NCI-H1105 treated with DMSO at 0.1 percent for 48 hours (cell line): ENCODE measurements at places on chromosomes 2 and 18.

- no peak for DNase-seq
Observed at GRCh38 chr2:63871864-63872263, 30.2 kb downstream of the UGP2 start.

GRCh38 chr2:211868996-211869533 is 669.5 kb downstream of the ERBB4 start:
- DNase-seq = no peak

DNA sequence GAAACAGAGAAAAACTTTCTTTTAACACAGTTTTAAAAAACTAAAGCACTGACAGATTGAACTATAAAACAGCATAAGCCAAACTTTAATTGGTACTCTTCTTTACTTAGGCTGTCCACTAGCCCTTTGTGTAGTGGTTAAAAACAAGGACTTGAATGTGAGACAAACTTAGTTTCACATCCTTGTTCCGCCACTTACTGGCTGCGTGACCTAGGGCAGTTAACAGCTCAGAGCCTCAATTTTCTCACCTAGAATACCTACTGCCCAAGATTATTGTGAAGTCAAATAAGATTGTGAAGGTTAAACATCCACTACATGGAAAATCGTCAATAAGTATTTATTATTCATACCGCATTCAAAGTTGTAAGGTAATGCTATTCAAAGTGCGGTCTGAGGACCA is 2.0 kb downstream of the WDR35 start:
- DNase-seq = no peak

- DNase-seq = no peak
Observed at GRCh38 chr2:176575237-176575744, 306.0 kb downstream of the MTX2 start.

DNA sequence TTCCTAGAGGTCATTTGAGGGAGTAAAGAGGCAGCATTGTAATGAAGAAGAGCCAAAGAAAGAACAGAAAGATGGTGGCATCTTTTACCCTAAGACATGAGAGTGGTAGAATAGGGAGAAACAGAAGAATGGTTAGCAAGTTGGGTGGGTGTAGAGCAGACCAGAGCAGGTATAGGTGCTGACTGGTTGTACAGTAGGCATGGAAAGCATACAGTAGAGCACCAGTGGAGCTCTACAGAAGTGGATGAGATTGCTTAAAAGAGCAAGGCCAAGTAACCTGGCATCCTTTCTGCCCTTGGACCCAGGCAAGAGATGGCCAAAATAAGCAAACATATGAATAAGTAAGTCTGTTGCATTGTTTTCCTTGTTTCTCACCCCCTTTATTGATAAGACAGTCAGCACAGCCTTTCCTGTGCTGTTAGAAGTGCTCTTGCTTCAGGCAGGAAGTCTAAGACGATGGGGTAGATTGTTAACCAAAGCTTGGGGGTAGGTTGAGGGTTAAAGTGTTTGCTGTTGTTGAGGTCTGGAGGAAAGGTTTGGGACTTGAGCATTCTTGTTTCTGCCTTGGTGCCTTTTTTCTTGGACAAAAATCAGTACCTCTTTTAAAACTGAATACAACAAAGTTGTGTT is 76.9 kb downstream of the DIS3L2 start:
- DNase-seq = no peak

DNA sequence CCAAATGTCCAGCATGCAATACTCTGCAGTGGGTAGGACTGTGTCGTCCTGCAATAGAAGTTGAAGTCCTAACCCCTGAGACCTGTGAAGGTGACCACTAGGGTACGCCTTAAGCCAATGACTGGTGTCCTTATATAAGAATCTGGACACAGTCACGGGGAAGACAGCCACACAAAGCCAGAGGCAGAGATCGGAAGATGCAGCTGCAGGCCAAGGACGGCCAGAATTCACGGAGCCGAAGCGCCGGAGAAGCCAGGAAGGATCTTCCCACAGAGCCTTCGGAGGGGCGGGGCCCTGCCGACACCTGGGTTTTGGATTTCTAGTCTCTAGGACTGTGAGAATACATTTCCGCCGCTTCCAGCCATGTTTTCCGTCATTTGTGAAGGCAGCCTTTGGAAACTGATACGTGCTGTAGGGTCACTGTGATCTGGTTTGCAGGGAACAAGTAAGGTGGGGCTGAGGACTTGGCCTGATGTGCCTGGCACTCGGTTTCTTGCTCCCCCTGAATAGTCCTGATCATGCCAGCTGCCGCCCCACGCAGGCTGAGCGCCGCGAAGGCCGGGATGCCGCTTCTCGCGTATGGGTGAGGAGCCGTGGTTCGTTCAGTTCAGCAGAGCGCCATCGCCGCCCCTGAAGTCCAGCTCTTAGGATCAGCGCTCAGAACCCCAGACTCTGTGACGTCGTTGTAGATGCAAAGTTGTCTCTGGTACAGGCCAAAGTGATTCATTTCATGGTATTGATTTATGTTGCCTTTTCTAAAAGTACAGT is 38.7 kb downstream of the PTGR3 start:
- DNase-seq = no peak

DNA sequence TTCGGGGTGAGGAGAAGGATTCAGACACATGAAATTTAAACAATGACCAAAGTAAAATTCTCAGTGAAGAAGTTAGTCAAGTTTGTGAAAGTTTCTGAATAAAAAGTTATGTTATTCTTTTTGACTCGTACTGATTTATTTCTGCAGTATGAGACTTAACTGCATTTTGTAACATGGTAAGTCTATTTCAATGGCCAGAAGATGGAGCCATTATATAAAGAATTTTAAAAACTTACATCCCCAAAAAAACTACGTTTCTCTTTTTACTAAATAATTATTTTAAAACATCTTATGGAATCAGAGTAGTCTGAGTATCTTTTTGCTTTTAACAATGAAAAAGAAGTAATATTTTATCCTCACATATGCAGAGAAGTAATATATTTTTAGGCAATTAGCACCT is 51.4 kb upstream of the SCN1A start:
- no peak for DNase-seq

GRCh38 chr2:190655113-190655512 is 6.2 kb downstream of the NAB1 start:
- peak; percentile 76 for DNase-seq

DNA sequence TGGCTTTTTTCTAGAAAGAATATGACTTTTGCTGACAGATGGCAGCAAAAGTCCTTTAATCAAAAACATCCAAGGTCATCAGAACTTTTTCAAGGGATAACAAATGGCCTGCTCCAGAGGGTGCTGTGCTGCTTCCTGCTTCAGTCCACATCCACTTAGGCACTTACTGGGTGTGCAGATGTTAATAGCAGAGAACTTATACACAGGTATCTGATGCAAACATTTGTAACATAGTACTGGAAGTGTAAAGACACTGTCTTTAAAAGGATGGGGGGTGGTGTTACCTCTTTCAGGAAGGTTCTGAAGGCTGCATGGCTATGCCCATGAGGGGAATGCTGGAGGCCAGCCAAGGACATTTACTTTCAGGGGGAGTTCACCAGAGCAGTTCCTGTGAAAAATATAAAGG is 5.5 kb downstream of the HOXD8 start:
- DNase-seq = no peak

GRCh38 chr2:7930800-7931635 is 750.8 kb upstream of the ID2 start:
- DNase-seq = no peak

GRCh38 chr2:10326151-10326616 is 23.5 kb downstream of the HPCAL1 start:
- DNase-seq = no peak

DNA sequence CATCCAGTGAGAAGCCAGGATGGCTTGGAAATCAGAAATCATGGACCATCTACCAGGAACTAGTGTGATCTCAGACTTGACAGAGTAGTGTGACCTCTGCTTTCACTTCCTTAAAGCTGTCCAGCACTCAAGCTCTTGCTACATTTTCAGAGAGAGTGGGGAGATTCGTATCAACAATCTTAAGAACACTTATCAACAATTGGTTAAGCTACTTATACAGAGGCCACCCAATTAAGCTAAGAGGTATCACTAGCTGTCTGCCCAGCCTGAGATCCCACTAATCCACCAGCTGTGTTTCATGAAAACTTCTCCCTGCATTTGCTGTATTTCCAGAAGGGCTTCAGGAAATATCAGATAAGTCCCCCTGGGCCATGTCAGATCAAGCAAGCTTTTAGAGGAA is 4.2 kb downstream of the RPRM start:
- DNase-seq = no peak

DNA sequence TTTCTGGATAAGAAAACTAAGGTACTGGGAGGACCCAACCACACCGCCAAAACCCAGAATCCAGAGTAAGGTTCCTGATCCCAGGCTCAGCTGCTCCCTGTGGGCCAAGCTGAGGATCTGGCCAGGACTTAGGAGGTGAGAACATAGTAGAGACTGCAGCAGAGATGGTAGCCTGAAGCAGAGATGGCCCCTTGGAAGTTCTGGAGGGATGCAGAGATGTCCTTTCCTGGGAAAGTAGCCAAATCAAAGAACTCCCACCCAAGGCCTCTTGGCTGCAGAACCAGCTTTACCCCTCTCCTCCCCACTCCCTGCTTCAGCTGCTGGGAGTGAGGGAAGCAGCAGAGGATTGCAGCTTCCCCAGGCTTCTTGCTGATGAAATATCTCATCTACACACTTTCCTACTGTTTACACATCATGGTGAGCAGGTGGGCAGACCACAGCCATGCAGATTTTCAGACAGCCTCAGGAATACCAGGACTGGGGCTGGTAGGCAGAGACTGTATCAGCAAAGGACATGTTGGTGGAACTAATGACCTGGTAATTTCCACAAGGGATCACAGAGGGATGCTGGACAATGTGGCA is 32.7 kb downstream of the TMEM17 start:
- no peak for DNase-seq

GRCh38 chr18:68342039-68342659 is 372.8 kb downstream of the TMX3 start:
- no peak for DNase-seq

DNA sequence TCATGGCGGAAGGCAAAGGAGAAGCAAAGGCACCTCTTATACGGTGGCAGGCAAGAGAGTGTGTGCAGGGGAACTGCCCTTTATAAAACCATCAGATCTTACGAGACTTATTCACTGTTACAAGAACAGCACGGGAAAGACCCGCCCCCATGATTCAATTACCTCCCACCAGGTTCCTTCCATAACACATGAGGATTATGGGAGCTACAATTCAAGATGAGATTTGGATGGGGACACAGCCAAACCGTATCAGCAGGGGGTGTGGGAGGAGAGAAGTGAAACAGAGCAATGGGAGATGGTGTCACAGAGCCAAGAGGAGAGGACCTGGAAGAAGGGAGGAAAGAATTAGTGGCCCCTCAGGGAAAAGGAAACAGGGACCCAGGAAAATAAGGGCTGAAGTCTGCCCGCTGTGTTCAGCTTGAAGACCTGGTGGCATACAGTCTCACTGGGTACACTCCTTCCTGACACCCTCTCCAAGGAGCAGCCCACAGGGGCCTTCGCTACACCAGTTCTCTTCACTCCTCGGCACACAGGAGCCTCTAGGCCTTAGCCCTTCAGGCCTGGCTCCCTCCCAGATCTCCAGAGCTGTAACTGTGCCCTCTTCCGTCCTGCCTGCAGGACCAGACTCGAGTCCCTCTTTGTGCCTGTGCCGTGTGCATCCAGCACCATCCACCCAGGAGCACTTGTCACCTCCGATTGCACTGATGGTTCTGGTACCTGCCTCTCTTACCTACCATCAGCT is 262.1 kb downstream of the EIPR1 start:
- DNase-seq = no peak

DNA sequence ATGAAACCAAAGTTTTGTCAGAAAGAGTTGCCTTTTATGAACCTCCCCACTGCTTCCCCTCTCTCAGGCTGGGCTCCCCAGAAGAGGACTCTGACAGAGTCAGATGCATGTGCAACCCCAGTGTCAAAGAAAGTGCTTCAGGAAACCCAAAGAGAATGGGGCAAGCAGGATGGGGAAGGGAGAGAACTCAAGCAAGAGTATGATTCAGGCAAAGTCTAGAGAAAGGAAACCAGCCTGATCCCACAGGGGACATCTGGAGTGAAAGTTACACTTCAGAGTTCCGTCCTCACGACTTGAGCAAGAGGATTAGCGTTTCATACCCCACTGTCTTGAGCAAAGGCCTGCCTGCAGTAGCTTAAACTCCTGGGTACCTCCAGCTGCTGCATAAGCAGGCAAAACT is 51.8 kb upstream of the EPC2 start:
- DNase-seq = no peak

DNA sequence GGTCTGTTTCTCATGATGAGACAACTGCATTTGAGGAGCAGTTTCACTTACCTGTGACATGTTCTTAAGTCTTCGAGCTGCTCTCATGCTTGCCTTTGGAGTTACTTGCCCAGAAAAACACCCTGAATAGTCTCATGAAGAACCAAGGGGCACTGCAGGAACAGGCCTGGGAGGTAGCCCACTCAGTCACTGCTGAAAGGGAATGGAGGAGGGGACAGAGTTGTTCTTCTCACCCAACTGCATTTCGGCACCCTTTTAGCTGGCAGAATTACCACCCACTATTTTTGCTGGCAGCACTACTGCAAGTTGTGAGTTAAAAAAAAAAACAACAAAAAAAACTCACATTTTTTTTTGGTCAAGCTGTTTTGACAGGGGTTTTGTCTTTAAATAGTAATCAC is 181.9 kb downstream of the PTPRM start:
- no peak for DNase-seq

DNA sequence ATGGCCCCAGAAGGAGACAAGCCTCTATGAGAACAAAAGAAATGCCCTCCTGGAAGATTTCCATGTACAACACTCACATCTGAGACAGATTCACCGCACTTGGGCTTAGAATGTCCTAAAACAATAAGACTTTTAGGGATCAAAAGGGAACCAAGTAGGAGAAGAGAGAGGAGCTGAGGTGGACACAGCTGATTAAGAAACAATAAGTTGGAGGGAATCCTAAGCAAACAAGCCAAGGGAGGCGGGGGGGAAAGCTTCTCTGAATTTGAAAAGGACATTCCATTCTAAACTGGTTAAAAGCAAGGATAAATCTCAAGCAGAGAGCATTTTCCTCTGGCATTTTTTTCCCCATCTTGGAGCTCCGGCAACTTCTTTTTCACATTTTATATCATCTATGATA is 9.9 kb downstream of the ACVR1 start:
- no peak for DNase-seq

- DNase-seq = no peak
Observed at GRCh38 chr2:156852210-156852609, 405.3 kb upstream of the GALNT5 start.

DNA sequence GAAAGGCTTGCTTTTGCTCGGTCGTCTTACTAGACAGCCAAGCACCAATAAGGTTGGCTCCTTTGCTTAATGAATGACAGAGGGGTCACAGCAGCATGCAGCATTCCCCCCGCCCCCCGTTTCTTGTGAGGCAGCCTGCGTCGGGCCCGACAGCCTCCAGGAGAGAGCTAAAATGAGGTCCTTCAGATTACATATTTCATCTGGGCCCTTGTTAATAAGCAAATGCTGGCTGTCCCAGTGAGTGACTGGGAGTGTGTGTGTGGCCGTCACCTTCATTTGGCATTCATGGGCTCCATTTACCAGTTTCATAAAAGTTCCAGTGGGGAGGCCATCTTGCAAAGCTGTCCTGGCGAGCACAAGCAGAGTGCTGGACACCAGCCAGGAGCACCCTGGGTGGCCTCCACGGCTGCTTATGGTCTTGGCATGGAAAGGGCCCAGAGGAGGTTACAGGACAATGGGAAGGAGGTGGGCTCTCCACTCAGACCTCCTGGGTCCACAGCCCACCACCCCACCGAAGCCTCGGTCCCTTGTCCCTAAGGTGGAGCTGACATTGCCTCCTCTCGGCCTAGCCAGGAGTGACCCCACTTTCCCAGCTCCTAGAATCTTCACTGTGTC is 37.2 kb downstream of the ODC1 start:
- DNase-seq = no peak
